ENCODE measurements at places on chromosomes 1 and 21.

GRCh38 chr1:80369780-80370179 is 1363.2 kb upstream of the ADGRL4 start:
- no peak for DNase-seq

- no peak for DNase-seq
Observed at GRCh38 chr1:46806196-46807020, 7.6 kb downstream of the CYP4B1 start.

GRCh38 chr1:58649555-58649954 is 50.3 kb downstream of the MYSM1 start:
- no peak for DNase-seq

GRCh38 chr1:28145728-28146127 is 30.8 kb downstream of the PTAFR start:
- DNase-seq = no peak

DNA sequence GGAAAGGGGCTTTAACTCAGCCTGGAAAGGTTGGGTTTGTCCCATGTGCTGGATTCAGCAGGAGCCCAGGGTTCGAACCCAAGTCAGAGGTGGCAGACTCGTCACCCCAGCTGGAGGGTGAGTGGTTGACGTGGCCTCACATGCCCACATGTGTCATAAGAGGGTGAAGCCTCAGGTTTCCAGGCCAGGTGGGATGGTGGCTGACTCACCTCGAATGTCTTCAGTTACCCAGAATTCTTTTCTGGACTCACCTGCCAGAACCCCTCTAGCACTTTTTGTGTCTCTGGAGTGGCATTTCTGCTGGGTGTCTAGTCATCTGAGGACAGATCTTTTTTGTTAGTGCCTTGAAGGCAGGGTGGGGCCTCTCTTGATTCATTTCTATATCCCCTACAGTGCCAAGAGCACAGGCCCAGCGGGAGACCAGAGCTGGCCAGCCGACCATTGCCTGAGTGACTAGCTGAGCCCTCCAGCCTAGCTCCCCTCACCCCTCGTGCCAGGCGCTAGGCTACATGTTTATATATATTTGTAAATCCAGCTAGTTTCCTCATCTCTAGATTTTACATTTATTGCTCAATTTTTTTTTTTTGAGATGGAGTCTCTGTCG is 28.1 kb downstream of the IL6R start:
- peak; percentile 25 for DNase-seq

DNA sequence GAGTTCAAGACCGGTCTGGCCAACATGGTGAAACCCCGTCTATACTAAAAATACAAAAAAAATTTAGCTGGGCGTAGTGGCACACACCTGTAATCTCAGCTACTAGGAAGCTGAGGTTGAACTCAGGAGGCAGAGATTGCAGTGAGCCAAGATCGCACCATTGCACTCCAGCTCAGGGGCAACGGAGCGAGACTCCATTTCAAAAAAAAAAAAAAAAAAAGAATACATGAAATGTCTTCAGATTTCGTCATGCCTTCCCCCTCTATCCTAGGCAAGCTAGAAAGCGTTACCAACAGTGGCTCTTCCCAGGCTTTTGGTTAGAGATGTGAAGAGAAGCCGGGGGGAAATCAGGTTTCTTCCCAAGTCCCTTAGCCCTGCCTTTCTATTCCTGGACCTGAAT is 3.6 kb downstream of the TFF1 start:
- no peak for DNase-seq

GRCh38 chr21:36265431-36265830 is 54.6 kb upstream of the MORC3 start:
- DNase-seq = no peak

- DNase-seq = no peak
Observed at GRCh38 chr1:107139833-107140702, 771 bp upstream of the NTNG1 start.

GRCh38 chr1:176529395-176530090 is 66.6 kb downstream of the PAPPA2 start:
- no peak for DNase-seq

DNA sequence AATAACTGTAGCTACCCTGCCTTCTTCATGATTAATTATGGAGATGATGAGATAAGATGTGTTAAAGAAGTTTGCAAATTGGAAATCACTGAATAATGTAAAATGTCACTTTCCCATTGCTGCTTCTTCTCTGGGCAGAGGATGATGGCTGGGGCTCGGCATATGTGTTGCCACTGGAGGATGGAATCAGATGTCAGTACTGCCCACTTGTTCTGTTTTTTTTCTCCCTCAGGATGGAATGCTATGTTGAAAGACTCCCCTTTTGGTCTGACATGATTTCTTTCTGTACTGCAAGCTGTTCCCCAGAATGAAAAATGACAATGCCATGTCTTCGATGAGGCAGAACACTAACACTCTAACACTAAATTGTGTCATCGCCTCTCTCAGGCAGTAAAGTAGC is 373.9 kb upstream of the SPAG17 start:
- DNase-seq = no peak
